ENCODE measurements at places on chromosomes 3 and 15.
A peak's percentile ranks its signal among the peaks of the same experiment; 100 is the strongest.

GRCh38 chr3:146589899-146590508 is 15.1 kb downstream of the PLSCR5 start:
- H3K4me1 ChIP-seq, result no peaks in the 10 kb centered on the region
- H3K4me3 ChIP-seq, result no peak overlapping the region
- DNase-seq, result no peak
- H3K27ac ChIP-seq, result no peak overlapping the region

- no peaks in the 10 kb centered on the region for H3K4me1 ChIP-seq
- peaks cover 3% of the 10 kb centered on the region for H3K27me3 ChIP-seq
- no peak for DNase-seq
- no peaks in the 10 kb centered on the region for H3K36me3 ChIP-seq
Observed at GRCh38 chr3:29552051-29552450, 271.2 kb downstream of the RBMS3 start.

DNA sequence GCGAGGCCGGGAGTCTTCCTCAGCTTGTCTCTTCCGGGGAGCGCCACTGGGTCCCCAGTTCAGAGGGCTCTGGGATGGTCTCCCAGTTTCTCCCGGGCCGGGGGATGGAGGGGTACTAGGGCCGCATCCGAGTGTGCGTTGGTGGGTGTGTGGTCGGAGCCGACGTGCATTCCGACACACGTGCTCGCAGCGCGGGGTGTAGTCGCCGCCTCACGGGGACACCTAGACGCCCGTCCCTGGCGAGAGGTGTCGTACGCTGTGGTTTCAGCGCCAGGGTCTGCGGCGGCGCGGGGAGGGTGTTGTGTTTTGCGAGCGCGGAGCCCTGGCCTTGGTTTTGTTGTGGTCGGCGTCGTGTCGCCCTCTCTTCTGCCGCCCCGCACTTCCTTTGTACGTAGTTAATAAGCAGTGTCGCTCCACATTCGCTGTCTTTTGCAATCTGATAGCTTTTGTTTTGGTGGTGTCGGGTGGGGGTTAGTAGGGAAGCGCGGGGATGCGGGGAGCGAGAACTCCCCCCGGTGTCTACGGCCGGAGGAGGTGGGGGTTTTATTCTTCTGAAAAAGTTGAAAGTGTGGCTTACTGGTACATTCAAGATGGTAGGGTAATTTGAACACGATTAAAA is 2.2 kb downstream of the IGF1R start:
- no peaks in the 10 kb centered on the region for H3K36me3 ChIP-seq
- H3K4me3 ChIP-seq, result peak overlapping the region; percentile 61
- peaks cover 29% of the 10 kb centered on the region for H3K4me1 ChIP-seq

- H3K27me3 ChIP-seq, result no peaks in the 10 kb centered on the region
- no peak overlapping the region for H3K27ac ChIP-seq
- H3K4me3 ChIP-seq, result no peak overlapping the region
Observed at GRCh38 chr3:78894787-78895186, 873.0 kb downstream of the ROBO1 start.

DNA sequence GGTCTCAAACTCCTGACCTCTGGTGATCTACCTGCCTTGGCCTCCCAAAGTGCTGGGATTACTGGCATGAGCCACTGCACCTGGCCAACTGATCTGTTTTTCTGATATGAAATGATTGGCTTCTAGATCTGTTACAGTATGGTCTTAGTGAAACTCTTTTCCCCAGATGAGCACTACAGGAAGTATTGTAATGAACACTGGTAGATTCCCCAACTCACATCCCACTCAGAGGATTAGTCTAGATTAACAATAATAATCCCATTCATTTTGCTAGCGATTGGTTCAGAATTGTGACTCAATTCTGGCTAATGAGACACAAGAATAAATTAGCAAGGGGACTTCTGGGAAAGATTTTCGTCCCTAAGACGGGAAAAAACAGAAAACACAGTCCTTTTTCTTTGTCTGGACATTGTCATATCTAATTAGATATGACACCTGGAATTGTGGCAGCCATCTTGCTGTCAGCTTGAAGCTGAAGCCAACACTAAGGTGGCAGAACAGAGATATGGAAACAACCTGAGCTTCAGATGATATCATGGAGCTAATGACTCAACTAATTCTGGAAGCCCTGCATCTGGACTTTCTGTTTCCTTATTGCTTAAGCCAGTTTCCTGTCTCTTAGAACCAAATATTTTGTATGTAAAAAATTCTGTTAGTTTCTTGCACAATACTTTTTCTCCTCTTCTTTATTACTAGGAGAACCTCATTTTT is 17.4 kb upstream of the NPTN start:
- no peak for DNase-seq
- H3K36me3 ChIP-seq, result no peaks in the 10 kb centered on the region
- no peaks in the 10 kb centered on the region for H3K4me1 ChIP-seq
- no peak overlapping the region for H3K27ac ChIP-seq
- H3K4me3 ChIP-seq, result no peak overlapping the region

- H3K36me3 ChIP-seq, result no peaks in the 10 kb centered on the region
- H3K27me3 ChIP-seq, result no peaks in the 10 kb centered on the region
- DNase-seq, result no peak
Observed at GRCh38 chr3:35932995-35933394, 293.7 kb downstream of the ARPP21 start.

DNA sequence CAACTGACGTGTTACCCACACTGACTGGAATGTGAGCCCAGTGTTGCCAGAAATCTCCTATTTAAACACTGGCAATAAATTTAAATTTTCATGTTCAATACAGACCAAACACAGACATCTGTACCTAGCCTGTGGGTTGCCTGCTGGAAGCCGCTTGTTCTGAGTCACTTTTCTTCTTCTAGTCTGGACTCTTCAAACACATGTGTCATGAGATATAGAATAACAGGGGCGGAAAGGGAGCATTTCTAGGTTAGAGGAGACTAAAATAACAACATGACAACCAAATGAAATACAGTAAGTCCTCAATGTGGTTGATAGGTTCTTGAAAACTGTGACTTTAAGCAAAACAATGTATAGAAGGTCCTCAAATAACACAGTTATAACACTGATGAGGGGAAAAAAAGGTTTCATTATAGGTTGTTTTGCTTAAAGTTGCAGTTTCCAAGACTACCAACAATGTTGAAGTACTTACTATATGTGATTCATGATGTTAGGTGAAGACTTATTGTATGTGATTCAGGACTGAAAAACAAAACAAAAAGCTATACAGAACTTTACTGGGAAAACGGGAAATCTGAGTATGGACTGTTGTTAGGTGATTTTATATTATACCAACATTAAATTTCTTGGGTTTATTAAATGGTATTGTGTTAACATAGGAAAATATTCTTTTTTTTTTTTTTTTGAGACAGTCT is 63.1 kb downstream of the PRKAR2A start:
- no peak overlapping the region for H3K4me3 ChIP-seq
- DNase-seq, result no peak
- H3K27me3 ChIP-seq, result no peaks in the 10 kb centered on the region
- peaks cover 6% of the 10 kb centered on the region for H3K4me1 ChIP-seq
- peaks cover 5% of the 10 kb centered on the region for H3K36me3 ChIP-seq

- H3K27me3 ChIP-seq, result no peaks in the 10 kb centered on the region
- no peak for DNase-seq
- H3K27ac ChIP-seq, result no peak overlapping the region
- no peaks in the 10 kb centered on the region for H3K4me1 ChIP-seq
- H3K4me3 ChIP-seq, result no peak overlapping the region
Observed at GRCh38 chr3:195809291-195809785, 2.4 kb downstream of the MUC4 start.

- no peak within 1 kb of the TSS for H3K27ac ChIP-seq
- no peaks in the 10 kb centered on the region for H3K27me3 ChIP-seq
- no peaks in the 10 kb centered on the region for H3K36me3 ChIP-seq
- peaks cover 5% of the 10 kb centered on the region for H3K4me1 ChIP-seq
- H3K4me3 ChIP-seq, result no peak within 1 kb of the TSS
Observed at GRCh38 chr15:82805994-82806406, at the start of gene FSD2. Gene FSD2 (minus strand): TSS chr15:82806069. CDS start chr15:82787390, 18,679 bp downstream.

DNA sequence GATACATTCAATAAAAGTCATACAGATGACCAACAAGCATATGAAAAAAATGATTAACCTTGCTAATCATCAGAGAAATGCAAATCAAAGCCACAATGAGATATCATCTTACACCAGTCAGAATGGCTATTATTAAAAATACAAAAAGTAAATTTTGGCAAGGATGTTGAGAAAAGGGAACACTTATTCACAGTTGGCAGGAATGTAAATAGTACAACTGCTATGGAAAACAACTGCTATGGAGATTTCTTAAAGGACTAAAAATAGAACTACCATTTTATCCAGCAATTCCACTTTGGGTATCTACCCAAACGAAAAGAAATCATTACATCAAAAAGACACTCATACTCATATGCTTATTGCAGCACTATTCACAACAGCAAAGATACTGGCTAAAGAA is 1121.8 kb downstream of the TBL1XR1 start:
- H3K27ac ChIP-seq, result no peak overlapping the region
- no peaks in the 10 kb centered on the region for H3K27me3 ChIP-seq
- H3K4me3 ChIP-seq, result no peak overlapping the region
- DNase-seq, result no peak

GRCh38 chr3:76487446-76487845 is 552.5 kb upstream of the ROBO2 start:
- H3K4me1 ChIP-seq, result no peaks in the 10 kb centered on the region
- H3K36me3 ChIP-seq, result no peaks in the 10 kb centered on the region
- DNase-seq, result no peak
- no peak overlapping the region for H3K27ac ChIP-seq
- no peak overlapping the region for H3K4me3 ChIP-seq
- no peaks in the 10 kb centered on the region for H3K27me3 ChIP-seq

GRCh38 chr3:61158216-61158615 is 93.0 kb downstream of the FHIT start:
- no peaks in the 10 kb centered on the region for H3K4me1 ChIP-seq
- DNase-seq, result no peak
- H3K4me3 ChIP-seq, result no peak overlapping the region
- no peak overlapping the region for H3K27ac ChIP-seq
- no peaks in the 10 kb centered on the region for H3K36me3 ChIP-seq

DNA sequence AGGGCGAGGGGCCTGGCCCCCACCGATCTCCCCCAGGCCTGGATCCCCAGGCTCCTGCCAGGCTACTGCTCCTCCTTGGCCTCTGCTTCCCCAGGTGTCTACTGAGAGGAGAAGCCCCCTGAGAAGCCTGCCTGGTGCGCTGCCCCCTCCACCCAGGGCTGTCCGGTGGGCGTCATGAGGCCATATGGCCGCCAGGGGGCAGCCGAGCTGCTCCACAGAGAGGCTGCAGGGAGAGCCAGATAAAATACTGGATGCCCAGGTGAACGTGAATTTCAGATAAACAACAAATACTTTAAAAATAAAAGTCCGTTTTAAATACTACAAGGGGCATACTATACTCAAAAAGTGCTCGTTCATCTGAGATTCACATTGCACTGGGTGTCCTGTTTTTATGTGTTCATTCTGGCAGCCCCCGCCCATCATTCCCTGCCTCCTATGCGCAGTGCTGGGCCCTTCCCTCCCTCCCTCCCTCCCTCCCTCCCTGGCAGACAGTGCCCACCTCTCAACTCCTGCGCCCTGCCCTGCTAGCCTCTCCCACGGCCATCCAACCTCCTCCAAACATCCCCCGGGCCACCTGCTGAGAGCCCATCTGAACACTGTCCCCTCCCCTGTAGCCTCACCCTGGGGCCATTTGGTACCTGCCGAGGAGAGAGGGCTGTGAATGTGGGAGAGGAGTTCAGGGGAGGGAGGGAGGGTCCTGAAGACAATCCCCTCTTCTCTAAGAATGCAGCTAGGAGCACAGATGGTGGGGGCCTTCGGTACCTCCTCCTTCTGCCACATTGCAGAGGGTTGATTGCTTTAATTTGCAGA is 29.6 kb downstream of the PSTPIP1 start:
- H3K4me1 ChIP-seq, result peaks cover 30% of the 10 kb centered on the region
- no peak overlapping the region for H3K4me3 ChIP-seq
- H3K27me3 ChIP-seq, result no peaks in the 10 kb centered on the region
- H3K27ac ChIP-seq, result peak overlapping the region; percentile 50
- H3K36me3 ChIP-seq, result peaks cover 72% of the 10 kb centered on the region

DNA sequence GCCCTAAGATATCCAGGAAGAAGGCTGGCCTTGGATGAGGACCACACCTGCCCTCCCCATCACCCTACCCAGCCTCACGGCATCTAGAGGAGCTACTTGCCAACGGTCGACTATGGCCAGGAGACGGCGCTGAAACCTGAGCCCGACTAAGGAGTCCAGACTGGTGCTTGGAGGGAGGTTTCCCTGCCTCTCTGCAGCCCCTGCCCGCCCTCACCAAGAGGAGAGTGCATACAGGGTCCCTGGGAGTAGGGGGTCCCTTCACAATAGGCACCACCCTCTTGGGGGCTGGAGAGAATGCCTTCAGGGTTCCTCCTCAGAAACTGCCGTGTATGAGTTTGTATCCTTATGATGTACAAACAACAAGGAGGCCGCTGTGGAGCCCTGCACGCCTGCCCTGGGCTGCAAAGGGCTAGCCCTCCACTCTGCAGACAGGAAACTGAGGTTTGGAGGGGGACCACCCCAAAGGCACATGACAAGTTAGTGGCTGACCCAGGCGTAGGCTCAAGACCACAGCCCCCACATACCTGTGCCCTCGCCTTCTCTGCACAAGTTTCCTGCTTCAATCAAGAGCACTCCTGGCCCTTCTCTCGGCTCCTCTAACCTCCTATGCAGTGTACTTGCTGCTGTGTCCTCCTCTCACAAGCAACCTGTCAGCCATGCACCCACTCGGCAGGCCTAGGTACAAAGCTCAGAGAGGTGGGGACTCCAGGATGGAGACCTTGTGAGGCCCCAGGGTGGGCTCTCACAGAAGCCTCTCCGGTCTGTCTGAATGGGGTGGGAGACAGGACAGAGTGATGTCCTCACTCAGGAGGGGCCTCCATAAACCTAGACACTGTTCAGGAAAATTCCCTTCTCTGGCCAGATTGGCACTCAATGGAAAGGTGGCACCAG is 7.4 kb downstream of the KLF15 start:
- H3K27ac ChIP-seq, result no peak overlapping the region
- no peaks in the 10 kb centered on the region for H3K27me3 ChIP-seq
- no peaks in the 10 kb centered on the region for H3K4me1 ChIP-seq
- H3K4me3 ChIP-seq, result no peak overlapping the region
- H3K36me3 ChIP-seq, result no peaks in the 10 kb centered on the region

DNA sequence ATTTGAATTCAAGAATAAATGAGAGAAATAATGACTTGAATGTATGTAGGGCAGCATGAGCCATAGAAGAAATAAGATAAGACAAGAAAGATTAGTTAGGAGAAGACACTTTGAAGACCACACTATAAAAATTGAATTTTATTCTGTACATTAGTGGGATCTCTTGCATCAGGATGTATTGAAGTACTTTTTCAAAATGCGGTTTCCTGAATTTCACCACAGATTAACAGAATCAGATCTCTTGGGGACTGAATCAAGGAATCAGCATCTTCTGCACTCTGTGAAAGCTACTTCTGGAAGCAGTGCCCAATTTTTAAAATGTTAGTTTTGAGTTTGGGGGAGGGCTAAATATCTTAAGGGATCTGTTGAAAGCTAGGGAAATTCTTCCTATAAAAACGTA is 763.9 kb upstream of the GOLIM4 start:
- H3K4me1 ChIP-seq, result no peaks in the 10 kb centered on the region
- H3K4me3 ChIP-seq, result no peak overlapping the region
- H3K27me3 ChIP-seq, result no peaks in the 10 kb centered on the region
- H3K27ac ChIP-seq, result no peak overlapping the region
